ENCODE measurements at places on chromosomes 5 and 9.
A peak's percentile ranks its signal among the peaks of the same experiment; 100 is the strongest.

DNA sequence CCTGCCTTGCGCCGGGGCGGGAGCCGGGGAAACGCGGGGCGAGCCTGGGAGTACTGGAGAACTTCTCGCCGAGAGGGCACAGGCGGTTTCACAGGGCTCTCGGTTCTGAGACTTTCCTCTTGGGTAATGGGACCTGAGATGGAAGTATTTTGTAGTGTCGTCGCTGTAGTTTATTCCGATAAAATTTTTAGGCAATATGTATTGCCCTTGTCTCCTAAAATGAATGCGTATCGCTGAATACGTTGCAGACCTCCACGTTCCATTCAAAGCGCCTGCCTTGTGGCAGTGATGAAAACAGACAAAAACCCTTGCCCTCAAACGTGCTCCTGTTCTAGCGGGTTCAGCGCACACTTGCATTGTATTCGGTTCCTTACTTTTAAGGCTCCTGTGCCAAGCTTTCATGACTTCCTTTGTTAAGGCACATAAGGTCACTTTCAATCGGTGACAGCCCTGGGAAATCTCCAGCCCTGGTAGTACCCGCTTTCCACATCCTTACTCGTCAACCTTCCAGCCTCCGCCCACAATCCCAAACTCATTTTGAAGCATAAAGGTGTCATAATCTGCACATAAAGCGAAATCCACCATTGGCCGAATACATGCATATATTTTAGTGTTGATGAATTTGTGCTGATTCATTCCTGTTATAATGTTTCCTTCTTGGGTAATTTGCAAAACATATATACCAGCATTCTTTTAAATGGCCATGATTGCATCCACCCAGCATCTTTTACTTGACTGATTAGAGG lies 694 bp downstream of the RMI1 start:
- DNase-seq, result peak; percentile 53

GRCh38 chr9:29348999-29349398 lies 1775.7 kb upstream of the C9orf72 start:
- DNase-seq, result no peak

- DNase-seq, result no peak
These were observed 9.2 kb downstream of the ZFR start for GRCh38 chr5:32435383-32435782.

DNA sequence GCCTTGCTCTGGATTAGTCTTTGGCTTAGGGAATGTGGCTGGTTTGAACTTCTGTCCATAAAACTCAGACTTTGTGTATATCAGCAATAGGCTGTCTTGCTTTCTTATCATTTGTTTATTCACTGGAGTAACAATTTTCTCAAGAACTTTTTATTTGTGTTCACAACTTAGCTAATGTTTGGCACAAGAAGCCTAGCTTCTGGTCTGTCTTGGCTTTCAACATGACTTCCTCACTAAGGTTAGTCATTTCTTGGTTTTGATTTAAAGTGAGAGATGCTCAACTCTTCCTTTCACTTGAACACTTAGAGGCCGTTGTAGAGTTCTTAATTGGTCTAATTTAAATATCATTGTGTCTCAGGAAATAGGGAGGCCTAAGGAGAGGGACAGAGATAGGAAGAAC lies 4.9 kb downstream of the FBXO38 start:
- no peak for DNase-seq

DNA sequence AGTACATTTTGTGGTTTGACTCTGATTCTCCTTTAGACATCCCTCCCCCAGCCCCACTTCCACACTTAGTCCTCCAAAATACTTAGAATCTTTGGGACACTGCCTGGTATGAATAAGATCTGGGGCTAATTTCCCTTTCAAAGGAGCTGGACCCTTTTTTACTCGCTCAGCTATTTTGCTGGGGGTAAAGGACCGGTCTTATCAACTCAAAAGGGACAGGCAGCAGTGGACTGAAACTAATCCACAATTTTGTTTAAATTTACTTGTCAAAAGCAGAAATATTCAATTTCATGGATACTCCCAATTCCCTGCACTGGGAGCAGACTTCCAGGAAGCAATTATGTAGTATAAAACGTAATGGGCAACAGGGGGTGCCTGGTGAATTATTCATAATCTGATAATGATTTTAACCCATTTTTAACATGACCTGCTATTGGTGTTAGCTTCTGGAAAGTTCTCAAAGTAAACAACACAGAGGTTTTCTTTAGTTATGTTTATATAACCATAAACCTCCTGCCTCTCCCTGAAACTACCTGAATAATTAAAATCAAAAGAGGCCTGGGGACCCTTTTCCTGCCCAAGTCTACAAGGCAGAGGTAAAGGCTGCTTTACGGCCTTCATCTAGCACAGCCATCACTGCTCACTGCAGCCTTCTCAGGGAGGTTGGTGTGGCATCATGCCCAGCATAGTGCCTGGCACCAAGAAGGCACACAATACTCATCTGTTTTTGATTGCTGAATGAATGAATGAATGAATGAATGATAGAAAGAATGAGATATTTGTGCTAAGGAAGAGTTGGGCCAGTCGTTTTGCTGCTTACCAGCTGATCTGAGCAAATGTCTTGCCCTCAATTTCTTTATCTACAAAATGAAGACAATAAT lies 44.2 kb upstream of the GNPDA1 start:
- DNase-seq, result no peak

DNA sequence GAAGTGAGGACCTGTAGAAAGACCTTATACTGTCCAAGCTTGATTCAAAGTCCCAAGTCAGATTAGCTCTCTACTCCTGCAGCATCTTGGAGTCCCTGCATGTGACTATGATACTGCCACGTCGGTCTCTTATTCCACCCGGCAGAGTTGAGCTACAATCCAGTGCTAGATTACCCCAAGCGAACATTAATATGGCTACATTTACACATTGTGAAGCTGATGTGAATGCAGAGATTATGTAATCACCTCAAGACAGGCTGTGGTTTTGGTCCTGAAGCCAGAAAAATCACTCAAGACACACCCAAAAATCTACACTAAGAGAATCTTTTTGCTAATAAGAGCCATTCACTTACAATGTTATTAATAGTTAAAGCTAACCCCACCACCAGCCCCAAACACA lies 116.7 kb downstream of the GNA14 start:
- DNase-seq, result no peak

Data from ELF-1 (cell line).